Lower leg skin (tissue), 4 donors: ENCODE measurements at places on chromosomes 3 and 15.

DNA sequence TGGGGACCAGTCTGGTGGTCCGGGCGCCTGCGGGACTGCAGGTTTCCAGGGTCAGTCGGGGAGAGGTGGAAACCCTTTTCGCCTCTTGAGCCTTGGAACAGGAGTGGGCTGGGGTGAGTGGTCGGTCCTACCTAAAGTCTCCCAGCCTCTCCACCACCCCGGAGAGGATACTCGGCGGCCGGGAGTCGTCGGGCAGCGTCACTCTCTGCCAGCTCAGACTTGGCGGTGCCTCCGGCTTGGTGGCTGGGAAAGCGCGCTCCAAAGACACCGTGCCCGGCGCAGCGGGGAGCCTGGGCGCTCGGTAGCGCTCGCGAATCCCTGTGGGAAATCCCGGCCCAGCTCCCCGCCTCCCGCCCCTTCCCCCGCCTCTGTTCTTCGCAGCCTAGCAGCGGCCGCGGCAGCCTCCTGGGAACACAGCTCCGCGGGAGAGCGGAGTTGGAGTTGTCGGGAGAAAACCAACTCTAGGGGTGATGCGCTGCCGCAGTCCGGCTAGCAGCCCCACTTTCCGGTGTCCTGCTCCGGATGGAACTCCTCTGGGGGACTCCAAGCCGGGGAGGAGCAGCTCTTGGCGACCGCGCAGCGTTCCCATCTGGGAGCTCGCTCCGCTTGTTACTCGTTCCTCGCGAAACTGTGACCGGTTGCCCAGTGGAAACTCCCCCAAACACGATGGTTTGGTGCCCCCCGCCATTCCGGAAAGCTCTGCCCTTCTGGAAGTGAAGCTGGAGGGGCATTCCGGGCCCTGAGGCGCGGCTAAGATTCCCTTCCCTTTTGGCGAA, 1.4 kb downstream of the EPHB1 start:
- no peak for DNase-seq

- DNase-seq, result peak; percentile 77
Observed at GRCh38 chr3:46665763-46666452, 27.6 kb downstream of the ALS2CL start.

DNA sequence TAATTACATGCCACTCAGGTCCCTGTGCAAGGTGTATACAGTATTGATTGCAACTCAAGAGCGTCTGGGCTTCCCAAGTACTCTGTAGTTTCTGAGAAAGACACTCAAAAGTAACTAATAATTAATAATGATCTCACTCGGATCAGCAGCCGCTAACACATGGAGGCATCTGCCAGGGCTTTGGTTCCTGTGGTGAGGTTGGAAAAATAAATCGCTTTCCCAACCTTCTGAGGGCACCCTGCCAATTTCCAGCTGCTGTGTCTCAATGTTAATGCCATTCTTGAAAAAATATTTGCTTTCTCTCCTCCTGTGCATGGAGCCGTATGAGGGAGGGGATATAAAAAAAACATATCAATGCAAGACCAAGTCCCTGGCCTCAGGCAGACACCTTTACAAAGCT, 116.5 kb upstream of the SLC2A2 start:
- DNase-seq, result no peak

GRCh38 chr3:193812791-193813500, 219.9 kb downstream of the OPA1 start:
- DNase-seq, result peak; percentile 48

DNA sequence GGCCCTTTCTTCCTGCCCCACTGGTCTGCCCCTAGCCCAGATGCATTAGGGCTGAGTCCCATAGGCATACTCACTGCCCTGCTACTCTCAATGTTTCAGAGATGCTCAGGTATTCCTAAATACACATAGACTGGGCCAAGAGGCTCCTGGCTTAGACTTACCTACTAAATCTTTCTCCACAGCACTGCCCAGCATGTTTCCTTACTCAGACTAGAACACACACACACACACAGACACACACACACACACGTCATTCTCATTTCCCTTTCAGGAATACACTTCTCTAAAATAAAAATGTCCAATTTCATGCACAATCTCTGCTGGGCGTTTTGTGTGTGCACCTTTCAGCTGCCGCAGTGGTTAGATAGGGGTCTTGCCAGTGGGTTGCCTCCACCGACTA, 175.7 kb downstream of the FAM43A start:
- no peak for DNase-seq

DNA sequence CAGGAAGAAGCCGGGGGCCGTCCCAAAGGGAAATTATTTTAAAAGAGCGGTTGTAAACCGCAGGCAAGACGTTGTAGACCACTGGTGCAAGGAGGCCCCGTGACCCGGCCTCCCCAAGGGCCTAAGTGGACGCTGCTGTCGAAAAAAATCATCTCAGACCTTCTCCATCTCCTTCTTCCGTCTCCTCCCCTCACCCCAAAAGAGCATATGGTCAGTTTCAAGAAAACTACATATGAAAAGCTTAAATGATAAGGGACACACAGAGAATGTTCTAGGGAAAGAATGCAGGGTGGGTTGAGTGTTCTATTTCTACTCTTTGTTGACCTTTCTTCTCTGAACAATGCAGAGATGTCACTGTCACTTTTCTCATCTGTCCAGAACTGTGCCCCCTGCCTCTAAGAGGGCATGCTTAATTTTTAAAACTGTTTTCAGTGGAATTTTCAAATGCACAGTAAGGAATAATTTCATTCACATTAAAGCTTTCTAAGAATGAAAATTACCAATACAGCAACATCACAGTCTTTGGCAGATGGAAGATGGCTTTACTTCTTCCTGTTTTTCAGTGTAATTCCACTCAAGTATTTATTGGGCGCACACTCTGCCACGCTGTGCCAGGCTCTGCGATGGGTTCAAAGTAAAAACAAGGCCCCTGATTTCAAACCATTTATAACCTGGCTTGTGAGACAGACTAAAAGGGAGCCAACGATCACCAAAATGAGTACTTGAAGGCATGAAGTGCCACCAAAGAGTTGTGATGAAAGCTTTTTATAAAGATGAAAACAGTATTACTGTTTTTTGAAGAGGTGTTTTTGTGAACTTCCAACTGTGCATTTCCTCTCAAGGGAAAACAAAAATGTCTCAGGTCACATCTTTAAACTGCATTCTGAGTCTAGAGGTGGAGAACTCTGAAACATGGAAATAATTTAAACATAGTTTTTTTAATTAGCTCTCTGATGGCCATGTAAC, 891 bp upstream of the TOP2B start:
- DNase-seq, result no peak

- no peak for DNase-seq
Observed at GRCh38 chr3:151085889-151086483, 522 bp downstream of the MED12L start.
